ENCODE measurements at places on chromosomes 7 and 10.
A peak's percentile ranks its signal among the peaks of the same experiment; 100 is the strongest.

DNA sequence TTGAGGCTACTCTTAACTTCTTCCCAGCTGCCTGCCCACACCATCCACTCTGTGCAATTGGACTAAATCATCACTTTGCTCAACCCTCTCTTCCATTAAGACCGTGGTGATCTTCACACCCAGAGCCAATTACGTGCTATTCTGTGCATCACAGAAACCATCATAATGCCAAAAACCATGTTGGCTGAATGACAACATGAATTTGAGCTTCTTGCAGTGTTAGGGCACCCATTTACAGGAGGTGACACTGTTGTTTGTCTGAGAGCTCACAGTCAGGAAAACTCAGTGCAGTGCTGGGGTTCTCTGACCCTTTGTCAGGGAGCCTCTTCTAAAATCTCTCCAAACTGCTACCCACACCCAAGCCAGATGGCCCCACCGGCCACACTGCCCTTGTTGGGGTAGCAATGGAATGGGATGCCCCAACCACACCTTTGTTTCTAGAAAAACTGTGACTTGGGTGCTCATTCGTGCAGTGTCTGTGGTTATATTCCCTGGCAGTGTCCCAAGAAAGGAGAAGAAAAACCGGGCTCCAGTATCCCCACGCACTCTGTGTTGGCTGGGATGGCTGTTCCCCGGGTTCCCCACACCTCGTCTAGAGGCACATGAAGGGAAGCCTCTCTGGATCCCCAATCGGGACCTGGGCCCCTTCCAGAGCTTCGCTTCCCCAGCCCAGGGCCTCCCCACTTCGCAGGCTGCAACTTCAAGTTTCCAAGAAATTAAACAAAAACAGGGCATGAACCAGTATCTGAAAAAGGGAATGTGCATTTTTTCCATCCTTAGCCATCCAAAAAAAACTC lies 2.0 kb upstream of the TNS3 start:
- no peak for DNase-seq

GRCh38 chr7:39910108-39910869 lies 39.8 kb upstream of the CDK13 start:
- no peak for DNase-seq

GRCh38 chr10:117499248-117500105 lies 43.1 kb upstream of the EMX2 start:
- no peak for DNase-seq

- no peak for DNase-seq
Observed at GRCh38 chr7:134886353-134887057, 99.8 kb upstream of the AGBL3 start.

GRCh38 chr7:8567626-8568025 lies 134.2 kb downstream of the NXPH1 start:
- DNase-seq: no peak

GRCh38 chr10:91127341-91128082 lies 93.0 kb upstream of the PCGF5 start:
- DNase-seq: no peak

DNA sequence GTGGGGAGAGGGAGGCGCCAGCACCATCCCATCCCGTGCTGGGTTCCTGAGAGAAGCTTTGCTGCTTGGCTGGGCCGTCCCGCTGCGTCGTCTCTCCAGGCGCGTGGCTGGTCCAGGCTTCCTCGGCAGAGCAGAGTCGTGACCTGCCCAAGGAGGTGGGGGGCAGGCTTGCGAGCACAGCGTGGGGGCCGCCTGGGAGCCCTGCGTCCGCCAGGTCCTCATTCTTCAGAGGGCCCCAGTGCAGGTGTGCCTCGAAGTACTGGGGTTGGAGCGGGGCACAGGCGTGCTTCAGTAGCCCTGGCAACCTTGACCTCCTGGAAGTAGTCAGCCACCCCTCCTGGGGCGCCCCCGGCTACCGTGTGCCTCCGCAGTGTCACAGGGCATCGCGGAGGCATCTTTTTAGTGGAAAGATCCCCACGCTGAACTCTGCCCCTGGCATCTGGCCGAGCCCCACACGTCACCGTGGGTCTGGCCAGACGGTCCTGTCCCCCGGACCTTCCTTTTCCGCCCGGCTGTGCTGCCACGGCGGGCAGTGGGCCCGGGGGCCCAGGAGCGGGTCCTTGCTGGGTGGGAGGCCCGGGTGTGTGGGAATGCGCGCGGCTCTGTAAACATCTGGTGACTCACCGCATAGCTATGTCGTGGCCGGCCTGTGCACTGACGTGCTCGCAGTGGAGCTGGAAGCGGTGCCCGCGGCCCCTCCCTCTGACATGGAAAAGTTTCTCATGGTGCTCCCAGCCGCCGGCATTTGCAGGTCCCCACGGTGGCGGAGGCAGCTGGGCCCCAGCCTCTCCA lies 6.4 kb downstream of the MAFK start:
- no peak for DNase-seq

DNA sequence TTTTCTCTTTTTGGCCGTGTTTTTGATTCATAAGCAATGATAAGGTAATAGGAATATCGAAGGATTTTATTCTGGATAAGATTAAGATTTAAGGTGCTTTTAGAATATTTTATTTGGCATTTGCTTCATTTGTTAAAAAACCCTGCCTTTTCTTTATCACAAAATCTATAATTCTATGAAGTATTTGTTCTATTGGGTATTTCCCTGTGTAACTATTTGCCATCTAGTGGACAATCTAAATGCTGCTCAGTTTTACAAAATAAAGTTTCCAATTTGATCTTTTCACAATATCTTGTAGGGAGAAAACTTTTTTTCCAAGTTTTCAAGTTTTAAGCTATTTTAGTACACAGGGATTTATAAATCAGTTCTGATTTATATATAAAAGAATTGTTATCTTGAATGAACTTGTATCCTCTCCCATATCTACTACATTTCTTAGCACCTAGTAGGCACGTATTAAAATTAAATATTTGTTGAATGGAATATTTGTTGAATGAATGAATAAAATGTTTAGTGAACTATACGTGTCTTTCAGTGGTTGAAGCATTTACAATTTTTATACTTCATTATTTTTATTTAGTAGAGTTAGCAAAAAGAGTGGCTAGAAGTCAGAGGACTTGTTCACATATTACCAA lies 26.5 kb downstream of the ANKRD7 start:
- DNase-seq: no peak

GRCh38 chr7:140697447-140698143 lies 1.1 kb downstream of the NDUFB2 start:
- no peak for DNase-seq

DNA sequence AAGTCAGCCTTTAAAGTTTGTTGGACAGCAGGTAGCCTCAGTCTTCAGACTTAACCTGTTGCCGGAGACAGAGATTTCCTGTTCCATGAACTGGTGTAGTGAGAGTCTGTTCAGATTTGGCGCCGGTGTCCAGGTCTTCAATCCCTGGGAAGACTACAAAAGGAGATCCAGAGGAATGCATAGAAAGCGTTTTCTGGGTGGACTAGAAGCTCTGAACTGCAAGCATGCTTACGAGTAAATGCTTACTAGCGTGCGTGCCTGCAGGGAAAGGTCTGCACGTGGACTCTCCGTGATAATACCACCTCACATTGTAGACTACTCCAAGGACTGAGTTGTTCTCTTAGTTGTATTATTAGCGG lies 878 bp downstream of the GLRX3 start:
- DNase-seq: no peak

- DNase-seq: no peak
Observed at GRCh38 chr10:77619964-77620703, 17.5 kb downstream of the KCNMA1 start.

GRCh38 chr7:88092676-88092999 lies 127.2 kb downstream of the SRI start:
- no peak for DNase-seq

GRCh38 chr7:134502463-134503371 lies 24.6 kb upstream of the AKR1B10 start:
- no peak for DNase-seq

- DNase-seq: no peak
Observed at GRCh38 chr7:50822706-50823105, 40.0 kb upstream of the GRB10 start.

GRCh38 chr10:114899982-114900381 lies 38.0 kb upstream of the TRUB1 start:
- no peak for DNase-seq

DNA sequence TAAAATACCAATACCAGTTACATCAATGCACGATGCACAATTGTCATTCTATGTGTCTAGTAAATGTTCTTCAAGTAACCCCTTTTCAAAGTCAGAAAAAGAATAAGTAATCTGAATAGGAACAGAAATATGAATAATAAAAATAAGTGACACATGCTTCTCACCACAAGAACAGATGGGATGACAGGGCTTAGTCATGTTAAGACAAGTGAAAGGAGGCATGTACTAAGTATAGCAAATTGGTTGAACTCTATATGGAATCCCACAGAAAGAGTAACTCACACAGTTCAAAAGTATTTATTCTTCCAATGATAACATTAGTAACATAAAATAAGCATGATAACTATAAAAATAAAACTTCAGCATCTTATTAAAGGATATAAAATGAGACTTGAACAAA lies 100.9 kb upstream of the TAS2R16 start:
- DNase-seq: no peak

DNA sequence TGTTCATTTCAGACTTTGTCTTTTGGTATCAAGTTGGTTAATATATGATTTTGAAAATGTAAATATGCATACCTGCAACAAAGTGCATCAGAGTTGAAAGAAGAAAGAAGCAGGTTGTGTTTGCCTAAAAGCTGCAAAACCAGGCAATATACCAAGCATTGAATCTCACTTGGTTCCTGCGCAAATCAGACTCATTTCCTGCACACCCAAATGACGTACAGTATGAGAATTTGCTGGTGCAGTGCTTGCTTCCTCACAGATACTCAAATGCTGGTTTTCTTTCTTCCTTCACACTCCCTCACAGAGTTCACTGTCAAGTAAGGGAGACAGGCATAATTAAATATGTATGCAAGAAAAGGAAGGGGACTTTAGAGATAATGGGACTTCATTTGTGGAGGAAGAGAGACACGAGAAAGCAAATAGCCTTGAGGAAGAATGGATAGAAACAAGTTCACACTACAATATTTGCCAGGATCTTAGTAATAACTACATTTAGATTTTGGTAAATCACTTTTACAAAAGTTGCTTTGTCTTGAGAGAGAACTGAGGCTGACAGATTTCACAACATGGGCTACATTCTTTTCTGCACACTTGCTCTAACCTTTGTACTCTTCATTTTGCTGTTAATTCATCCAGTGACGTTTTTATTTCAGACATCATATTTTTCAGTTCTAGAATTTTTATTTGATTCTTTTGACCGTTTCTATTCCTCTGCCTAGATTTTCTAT lies 56.9 kb upstream of the AOAH start:
- peak; percentile 52 for DNase-seq

GRCh38 chr10:101385866-101386658 lies 32.1 kb downstream of the BTRC start:
- no peak for DNase-seq

- no peak for DNase-seq
Observed at GRCh38 chr7:76066716-76067503, 19.0 kb downstream of the MDH2 start.

DNA sequence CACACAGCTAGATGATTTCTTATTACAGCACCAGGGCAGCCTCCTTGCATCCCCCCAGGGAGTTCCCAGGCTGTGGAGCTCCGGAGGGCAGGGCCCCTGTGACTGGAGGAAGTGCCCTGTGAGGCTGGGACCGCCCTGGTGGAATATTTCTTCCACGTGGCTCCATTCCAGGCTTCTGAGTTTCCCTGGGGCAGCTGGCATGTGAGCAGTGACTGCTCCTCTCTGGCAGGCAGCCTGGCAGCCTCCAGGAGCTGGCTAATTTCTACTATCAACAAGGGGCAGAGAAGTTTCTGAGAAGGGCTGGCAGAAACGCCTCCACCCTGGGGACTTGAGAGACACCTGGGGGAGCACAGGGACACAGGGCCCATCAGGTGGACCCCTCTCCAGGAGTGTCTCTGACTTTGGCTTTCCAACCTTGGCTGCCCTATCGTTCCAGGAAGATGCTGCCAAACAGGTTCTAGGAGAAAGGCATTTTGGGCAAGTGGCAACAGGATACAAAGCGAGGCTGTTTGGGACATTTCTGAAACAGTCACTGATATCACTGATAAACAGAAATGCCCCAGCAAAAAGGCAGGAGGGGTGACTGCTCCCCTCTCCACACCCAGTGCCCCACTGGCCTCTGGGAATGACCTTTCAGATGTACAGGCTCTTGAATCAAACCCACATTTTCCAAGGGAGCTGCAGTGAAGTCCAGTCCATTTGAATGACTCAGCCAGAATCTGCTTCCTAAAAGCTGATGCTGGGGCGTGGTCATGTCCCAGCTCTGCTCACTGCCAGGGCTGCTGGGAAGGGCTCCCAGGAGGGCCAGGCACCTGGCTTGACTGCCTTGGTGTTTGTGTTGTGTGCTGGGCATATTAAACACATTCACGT lies 16.1 kb downstream of the MYOF start:
- no peak for DNase-seq

DNA sequence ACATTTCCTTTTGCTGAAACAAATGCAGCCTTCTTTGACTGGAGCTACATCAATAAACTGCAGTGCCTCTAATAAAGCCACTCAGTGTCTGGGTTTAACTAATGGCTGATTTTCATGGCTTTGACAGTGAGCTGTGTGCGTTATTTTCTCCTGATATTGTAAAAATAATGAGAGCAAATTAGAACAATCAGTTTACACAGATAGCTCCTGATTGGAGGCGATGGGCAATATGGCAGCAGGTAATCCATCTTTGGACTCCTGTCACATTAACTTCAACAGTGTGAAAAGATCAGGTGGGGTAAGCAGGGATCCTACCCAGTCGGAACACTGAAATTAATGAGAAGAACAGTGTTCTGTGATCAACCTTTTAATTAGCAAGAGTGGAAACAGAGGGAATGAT lies 100.7 kb downstream of the POLL start:
- DNase-seq: no peak

GRCh38 chr10:3808689-3809199 lies 23.7 kb upstream of the KLF6 start:
- DNase-seq: peak; percentile 28

- DNase-seq: no peak
Observed at GRCh38 chr7:158408318-158408920, 179.2 kb downstream of the PTPRN2 start.

DNA sequence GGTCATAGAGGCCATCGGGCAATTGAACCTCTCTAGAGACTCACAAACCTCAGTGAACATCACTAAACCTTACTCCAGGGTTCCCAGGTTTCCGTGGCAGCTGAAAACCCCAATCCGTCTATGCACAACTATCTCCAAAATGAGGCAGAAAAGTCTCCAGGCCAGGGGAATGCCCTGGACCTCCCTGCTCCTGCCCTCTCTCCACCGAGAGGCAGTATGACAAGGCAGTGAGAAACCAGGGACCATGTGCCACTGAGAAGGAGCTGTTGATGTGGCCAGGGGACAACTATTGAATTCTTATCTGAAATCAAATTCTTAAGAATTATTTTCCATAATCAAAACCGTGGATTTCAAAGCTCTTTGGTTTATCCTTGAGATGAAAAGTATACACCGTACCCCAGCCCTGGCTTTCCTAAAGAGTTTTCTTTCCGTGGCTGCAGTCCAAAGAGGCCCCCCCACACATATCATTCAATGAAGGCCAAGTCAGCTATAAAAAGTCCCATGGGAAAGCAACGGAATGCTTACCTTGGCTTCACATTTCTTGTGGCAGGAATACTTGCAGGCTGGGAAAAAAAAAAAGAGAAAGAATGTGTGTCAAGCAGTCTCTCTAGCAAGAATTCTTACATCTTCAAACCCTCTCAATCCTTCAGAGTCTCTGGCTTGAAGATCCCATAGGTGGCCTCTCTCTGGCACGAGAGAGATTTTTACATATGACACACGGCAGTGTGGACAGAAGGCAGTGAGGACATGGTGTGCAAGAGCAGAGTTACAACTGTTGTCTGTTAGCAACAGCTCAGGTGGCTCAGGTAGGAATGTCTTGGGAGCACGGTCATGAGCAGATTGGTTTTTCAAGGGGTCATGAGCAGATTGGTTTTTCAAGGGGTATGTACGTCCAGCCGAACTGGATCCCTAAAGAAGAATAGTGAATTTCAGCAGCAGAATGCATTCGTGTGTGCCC lies 75.2 kb downstream of the TNS3 start:
- DNase-seq: no peak
